HS-5 (cell line): ENCODE measurements at places on chromosomes 16 and 17.

GRCh38 chr17:15250135-15250860, 14.8 kb downstream of the PMP22 start:
- no peak for DNase-seq

- DNase-seq, result no peak
Measured at GRCh38 chr16:72609066-72609465, 437.1 kb upstream of the PMFBP1 start.

GRCh38 chr17:52837492-52837891, 679.0 kb upstream of the CA10 start:
- DNase-seq, result no peak

GRCh38 chr16:23105309-23105708, 43.9 kb downstream of the USP31 start:
- no peak for DNase-seq

- no peak for DNase-seq
Measured at GRCh38 chr16:4372578-4373355, 1.1 kb downstream of the VASN start.

DNA sequence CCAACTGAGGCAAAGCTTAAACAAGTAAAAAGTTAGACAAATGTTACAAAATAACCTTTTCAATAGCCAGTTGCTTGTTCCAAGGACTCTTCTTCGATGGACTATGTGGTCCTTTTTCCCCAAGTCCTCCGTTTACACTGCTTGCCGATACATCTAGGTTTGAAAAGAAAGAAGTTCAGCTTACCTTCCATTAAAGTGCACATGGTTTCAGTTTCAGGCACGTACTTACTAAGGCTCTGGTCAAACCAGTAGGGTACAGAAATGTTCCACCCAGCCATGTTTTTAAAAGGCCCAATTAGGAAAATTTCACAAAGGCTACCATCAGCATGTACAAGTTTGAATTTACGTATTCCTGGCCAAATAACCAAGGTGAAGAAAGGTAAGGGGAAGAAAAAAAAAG, 2.1 kb downstream of the SRSF2 start:
- no peak for DNase-seq

- DNase-seq, result no peak
Measured at GRCh38 chr17:63535640-63536039, 12.5 kb downstream of the KCNH6 start.

DNA sequence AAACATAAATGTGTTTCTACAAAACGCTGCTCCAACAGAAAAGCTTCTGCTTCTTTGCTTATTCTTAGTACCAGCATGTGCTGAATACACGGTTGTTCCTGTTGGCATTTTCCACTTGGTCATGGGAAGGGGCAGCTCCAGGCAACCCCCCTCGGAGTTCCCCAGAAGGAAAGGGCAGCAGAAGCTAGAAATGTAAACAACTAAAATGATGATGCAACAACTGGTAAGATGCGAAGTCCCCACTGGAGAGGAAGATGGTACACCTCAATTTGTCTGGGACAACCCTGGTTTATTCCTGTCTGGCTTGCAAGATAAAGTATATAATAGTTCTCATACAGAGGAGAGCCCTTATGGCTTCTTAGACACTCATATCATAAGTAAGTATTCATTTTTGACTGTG, 9.2 kb upstream of the CCL13 start:
- DNase-seq, result no peak

GRCh38 chr16:88035292-88035691, 84.1 kb downstream of the BANP start:
- no peak for DNase-seq

DNA sequence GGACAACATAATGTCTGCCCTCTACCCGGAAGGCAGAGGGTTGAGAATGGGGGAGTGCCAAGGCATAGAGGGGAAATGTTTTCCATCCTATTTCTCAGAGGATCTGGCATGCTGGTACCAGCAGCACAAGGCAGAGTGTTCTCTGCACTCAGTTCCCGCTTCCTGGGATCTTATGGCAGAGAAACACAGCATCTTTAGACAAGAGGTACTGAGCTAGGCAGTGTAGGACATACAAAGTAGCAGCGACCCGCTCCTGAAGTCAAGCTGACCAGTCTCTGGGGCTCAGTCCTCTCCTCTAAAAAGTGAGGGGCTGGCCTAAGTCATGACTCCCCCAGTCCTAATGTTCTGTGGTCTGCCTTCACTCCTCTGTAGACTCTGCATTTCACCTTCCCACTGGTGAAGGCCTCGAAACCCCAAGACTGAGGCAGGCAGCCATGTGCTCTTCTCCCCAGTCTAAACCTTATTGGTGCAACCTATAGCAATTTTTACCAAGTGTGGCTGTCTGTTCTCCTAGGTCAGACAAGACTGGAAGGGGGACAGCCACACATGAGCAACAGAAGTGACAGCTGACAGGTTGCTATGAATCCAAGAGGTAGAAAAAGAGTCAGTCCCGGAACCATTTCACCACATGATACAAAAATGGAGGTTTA, 11.3 kb upstream of the TSPOAP1 start:
- no peak for DNase-seq
